ENCODE measurements at places on chromosomes 5 and 9. TPM values are rescaled to one million over a fixed set of nuclear protein-coding genes. Genes with fewer than 3 reads are reported as not detected.

Gene PCDHB4
- not detected for total RNA-seq

Gene IFNB1
- total RNA-seq: 0.57 TPM

Gene PGGT1B
- 37.4 TPM for total RNA-seq

Gene ZNF618
- 0.10 TPM for total RNA-seq

Gene UGT3A2
- total RNA-seq: not detected

Gene SMIM33
- total RNA-seq: 0.14 TPM

Gene IFNA13
- not detected for total RNA-seq

Gene IPPK
- 8.2 TPM for total RNA-seq

Gene GADD45G
- total RNA-seq: 0.72 TPM
